Stimulated activated CD4-positive, alpha-beta T cell treated with anti-CD3 and anti-CD28 coated beads, TNF-alpha, amount 100 ng/mL, for 24 hours (primary cell): ENCODE measurements at places on chromosomes 2 and 18.

DNA sequence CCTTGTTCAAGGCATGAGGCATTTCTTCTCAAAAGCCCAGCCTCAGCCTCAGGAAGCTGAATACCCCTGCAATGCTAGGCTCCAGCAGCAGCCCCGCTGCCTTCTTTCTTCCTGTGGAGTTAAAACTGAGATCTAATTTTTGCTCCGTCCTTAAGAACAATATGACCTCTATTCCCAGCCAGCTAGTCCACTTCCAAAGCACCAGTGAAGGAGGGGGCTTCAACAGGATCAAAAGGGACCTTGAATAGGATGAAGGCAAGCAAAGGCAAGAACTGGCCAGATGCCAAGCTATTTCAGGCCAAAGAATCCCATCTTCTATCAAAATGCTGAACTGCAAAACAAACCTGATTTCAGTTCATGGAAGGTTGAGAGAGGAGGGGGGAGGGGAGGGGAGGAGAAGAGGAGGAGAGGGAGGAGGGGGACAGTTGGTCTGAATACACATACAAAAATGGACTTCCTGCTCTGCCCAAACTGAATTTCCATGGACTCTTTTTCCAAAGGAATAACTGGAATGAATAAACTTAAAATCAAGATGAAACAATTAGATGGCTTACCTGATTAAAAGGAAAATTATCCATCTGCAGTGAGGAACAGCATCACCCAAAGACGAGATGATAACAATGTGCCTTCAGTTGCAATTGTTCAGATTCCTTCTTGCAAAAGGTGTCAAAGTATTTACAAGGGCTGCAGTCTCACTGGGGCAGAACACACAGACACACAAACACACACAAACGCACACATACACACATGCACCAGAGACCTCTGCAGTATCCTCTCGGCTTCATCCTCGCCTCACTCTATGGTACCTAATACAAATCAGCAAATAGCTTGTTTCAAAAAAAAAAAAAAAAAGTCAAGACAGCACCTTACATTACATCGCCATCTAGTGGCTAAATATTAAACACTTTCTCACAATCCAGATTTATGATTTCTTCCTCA is at the start of gene SCN1A:
Gene SCN1A (minus strand): TSS at position 804 of the 939 bp plus-strand sequence. CDS start 54,399 bp downstream, outside the sequence.
- no peak for DNase-seq

GRCh38 chr2:168784993-168785392 is 17.4 kb upstream of the NOSTRIN start:
- DNase-seq = no peak

GRCh38 chr2:217551252-217551899 is 451.4 kb downstream of the TNS1 start:
- DNase-seq = no peak

DNA sequence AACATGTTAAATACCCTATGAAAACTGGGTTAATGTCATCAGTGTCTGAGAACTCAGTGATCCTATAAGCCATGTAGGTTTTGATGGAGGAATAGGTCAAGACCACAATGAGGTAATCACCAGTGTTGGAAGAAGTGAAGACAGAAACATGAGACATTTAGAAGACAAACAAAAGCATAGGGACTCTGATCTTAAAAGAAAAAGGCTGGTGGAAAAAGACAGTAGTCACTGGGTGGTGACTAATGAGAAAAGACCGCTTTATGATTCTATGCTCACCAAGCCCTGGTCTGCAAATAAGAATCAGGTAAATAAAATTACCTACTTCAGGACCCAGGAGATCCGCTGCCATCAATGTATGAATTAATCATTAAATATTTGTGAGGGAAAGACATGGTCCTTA is 271.9 kb downstream of the GPD2 start:
- no peak for DNase-seq
